ENCODE measurements at places on chromosomes 12 and 14. TPM values are rescaled to one million over a fixed set of nuclear protein-coding genes. Genes with fewer than 3 reads are reported as not detected.

Gene CCDC38
- not detected for polyA plus RNA-seq

- H3K27ac ChIP-seq = no peak overlapping the region
- DNase-seq = no peak
- H3K27me3 ChIP-seq = no peaks in the 10 kb centered on the region
- no peak overlapping the region for H3K4me3 ChIP-seq
- H3K4me1 ChIP-seq = peaks cover 8% of the 10 kb centered on the region
- H3K36me3 ChIP-seq = no peaks in the 10 kb centered on the region
Observed at GRCh38 chr12:124582108-124582424, 14.7 kb upstream of the NCOR2 start.

GRCh38 chr12:131253376-131254026 lies 299.8 kb downstream of the ADGRD1 start:
- H3K4me3 ChIP-seq = no peak overlapping the region
- no peak overlapping the region for H3K27ac ChIP-seq
- H3K36me3 ChIP-seq = no peaks in the 10 kb centered on the region
- no peak for DNase-seq
- H3K4me1 ChIP-seq = no peaks in the 10 kb centered on the region
- no peaks in the 10 kb centered on the region for H3K27me3 ChIP-seq

DNA sequence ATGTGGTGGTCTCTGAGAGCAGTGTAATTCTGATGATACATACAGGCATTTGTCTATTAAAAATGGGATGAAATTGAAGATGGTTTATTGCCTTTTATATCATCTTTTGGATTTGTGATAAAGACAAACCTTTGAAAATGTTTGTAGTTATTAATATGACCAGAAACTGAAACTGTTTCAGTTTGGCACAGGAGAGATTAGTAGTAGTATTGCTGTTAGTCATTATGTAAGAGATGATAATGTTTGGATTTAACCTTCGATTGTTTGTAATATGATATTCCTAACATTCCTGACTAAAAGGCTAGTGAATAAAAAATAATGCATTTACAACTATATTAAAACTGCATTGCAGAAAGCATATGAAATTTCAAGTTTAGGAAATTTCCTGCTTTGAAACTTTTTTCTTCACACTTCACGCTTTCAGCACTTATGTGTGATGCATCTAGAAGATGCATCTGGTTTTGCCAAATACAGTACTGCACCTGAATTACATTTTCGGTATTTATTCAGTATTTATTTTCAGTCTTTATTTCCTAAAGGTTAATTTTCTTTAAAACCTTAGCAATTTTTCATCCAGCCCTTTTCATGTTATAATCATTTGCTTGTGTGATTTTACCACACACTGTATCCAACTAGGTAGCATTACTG lies 25.5 kb downstream of the ADIPOR2 start:
- H3K27me3 ChIP-seq = no peaks in the 10 kb centered on the region
- no peaks in the 10 kb centered on the region for H3K36me3 ChIP-seq
- H3K27ac ChIP-seq = no peak overlapping the region
- H3K4me1 ChIP-seq = no peaks in the 10 kb centered on the region
- DNase-seq = no peak

DNA sequence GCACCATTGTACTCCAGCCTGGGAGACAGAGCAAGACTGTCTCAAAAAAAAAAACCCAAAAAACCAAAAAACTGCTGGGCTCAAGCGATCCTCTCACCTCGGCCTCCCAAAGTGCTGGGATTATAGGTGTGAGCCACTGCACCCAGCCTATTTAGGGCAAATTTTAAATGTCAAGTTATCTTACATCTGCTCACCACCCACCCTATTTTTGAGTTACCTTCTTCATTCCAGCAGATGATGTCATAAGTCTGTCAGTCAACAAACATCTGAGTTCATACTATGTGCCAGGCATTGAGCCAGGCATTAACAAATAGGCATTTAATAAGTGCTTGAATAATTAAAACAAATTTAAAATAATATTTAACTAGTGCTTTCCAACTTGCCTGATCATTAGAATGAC lies 21.5 kb downstream of the BATF start:
- no peaks in the 10 kb centered on the region for H3K4me1 ChIP-seq
- H3K27me3 ChIP-seq = no peaks in the 10 kb centered on the region
- H3K4me3 ChIP-seq = no peak overlapping the region
- no peak overlapping the region for H3K27ac ChIP-seq

Measured in endothelial cell of umbilical vein (primary cell).